Testis (tissue), 5 donors: ENCODE measurements at places on chromosomes 6 and 20. TPM values are rescaled to one million over a fixed set of nuclear protein-coding genes. Genes with fewer than 3 reads are reported as not detected.

DNA sequence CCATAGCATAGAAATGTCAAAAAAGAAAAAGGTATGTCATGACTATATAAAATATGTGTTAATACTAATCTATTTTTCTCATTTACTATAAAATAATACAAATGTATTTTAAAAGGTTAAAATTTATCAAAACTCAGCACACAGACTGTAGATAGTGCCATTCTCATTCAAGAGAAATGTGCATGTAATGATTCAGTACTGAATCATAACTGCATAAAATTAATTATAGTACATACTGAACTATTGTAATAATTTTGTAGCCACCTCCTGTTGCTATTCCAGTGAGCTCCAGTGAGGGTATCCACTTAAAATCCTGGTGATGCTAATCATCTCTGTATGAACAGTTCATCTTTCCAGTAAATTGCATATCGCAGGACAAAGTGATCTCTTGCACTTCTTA lies 82.8 kb downstream of the HMGCLL1 start:
- no peak for DNase-seq
- H3K4me1 ChIP-seq = no peaks in the 10 kb centered on the region
- H3K4me3 ChIP-seq = no peak overlapping the region
- no peak overlapping the region for H3K27ac ChIP-seq
- no peaks in the 10 kb centered on the region for H3K36me3 ChIP-seq

PDCD2 gene
- 56.4 TPM for total RNA-seq

GRCh38 chr20:61772828-61773631 lies 292.7 kb downstream of the TAF4 start:
- peak overlapping the region; percentile 41 for H3K4me3 ChIP-seq
- no peaks in the 10 kb centered on the region for H3K36me3 ChIP-seq
- DNase-seq = peak; percentile 37
- H3K27me3 ChIP-seq = no peaks in the 10 kb centered on the region

- H3K4me3 ChIP-seq = no peak overlapping the region
- no peaks in the 10 kb centered on the region for H3K4me1 ChIP-seq
- H3K36me3 ChIP-seq = no peaks in the 10 kb centered on the region
- no peaks in the 10 kb centered on the region for H3K27me3 ChIP-seq
- DNase-seq = no peak
- H3K27ac ChIP-seq = no peak overlapping the region
Observed at GRCh38 chr20:30502670-30503069, 754.8 kb upstream of the DEFB115 start.

ZC2HC1B gene
- 4.6 TPM for total RNA-seq

DNA sequence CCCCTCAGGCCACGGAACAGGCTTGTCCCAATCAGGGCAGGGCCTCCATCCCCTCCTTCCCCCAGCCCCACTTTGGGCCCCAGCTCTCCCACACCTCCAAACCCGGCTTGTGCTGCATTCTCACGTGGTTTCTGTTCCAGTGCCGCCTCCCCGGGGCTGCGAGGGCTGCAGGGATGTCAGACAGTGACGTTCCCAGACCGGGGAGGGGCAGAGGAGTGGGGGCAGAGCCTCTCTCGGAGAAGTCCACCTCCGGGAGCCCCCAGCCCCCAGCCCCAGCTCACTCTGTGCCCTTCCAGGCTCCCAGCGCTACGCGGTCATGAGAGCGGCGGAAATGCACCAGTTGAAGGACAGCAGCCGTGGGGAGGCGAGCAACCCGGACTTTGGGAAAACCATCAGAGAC lies 18.5 kb downstream of the SLCO4A1 start:
- no peak overlapping the region for H3K4me3 ChIP-seq
- no peak overlapping the region for H3K27ac ChIP-seq
- no peaks in the 10 kb centered on the region for H3K27me3 ChIP-seq
- no peaks in the 10 kb centered on the region for H3K36me3 ChIP-seq
- peaks cover 4% of the 10 kb centered on the region for H3K4me1 ChIP-seq
- DNase-seq = no peak

DNA sequence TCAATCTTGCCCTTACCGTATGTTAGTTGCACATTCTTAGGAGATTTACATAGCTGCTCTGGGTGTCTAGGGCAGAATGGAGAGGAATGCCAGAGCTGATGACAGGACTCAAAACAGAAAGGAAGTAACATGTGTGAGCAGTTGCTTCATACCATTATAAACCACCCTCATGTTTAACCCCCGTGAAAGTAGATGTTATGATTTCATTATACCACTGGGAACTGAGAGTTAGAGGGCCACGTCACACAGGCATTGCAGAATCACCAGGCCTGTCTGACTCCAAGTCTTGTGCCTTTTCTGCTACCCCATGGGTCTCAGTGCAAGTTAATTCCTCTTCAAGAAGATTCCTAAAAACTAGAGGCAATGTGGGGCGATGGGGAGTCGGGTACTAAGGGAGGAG lies 23.5 kb upstream of the SIM1 start:
- no peaks in the 10 kb centered on the region for H3K36me3 ChIP-seq
- H3K27me3 ChIP-seq = no peaks in the 10 kb centered on the region
- DNase-seq = no peak
- H3K27ac ChIP-seq = no peak overlapping the region
- H3K4me3 ChIP-seq = no peak overlapping the region

- no peak for DNase-seq
- no peaks in the 10 kb centered on the region for H3K36me3 ChIP-seq
- no peaks in the 10 kb centered on the region for H3K4me1 ChIP-seq
- H3K4me3 ChIP-seq = no peak overlapping the region
Observed at GRCh38 chr6:91566467-91566866, 979.6 kb upstream of the MAP3K7 start.

GRCh38 chr20:3115190-3116107 lies 30.9 kb upstream of the AVP start:
- H3K27me3 ChIP-seq = no peaks in the 10 kb centered on the region
- no peaks in the 10 kb centered on the region for H3K36me3 ChIP-seq
- no peak overlapping the region for H3K4me3 ChIP-seq
- peaks cover 7% of the 10 kb centered on the region for H3K4me1 ChIP-seq
- DNase-seq = peak; percentile 38

DNA sequence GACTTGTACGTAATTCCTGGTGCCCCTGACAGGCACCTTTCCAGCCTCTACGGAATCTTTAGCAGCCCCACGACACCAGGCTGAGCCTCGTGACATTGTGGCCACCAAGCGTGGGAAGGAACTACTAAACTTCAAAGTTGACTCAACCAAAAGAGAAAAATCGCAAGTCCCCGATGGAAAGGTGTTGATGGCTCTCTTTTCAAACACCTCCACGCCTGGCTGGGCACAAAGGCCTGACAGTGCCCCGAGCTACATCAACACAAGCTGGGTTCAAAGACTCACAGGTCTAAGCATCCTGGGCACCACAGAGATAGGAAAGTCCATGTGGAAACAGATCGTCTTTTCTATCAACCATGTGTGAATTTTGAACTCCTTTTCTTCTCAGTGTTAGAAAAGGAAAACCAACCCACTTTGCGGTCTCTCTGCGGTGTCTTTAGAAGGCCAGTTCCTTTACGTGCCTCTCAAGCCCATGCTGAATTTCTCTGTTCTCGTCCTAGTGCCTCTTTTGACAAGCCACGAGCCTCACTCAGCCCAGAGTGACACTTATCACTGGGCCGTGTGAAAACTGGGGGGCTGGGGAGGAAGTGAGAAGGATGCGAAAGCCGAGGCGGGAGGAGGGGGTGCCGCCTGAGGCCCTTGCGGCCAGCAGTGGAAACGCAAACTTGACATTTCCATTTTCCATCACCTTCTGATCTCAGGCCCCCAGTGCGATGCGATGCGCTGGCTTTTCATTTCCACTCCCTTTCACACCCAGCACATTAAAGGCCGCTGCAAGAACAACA lies 59.4 kb downstream of the GFOD1 start:
- H3K27me3 ChIP-seq = no peaks in the 10 kb centered on the region
- H3K27ac ChIP-seq = no peak overlapping the region
- no peaks in the 10 kb centered on the region for H3K36me3 ChIP-seq
- DNase-seq = no peak

- H3K36me3 ChIP-seq = no peaks in the 10 kb centered on the region
- no peak for DNase-seq
- no peak overlapping the region for H3K27ac ChIP-seq
- H3K27me3 ChIP-seq = no peaks in the 10 kb centered on the region
Observed at GRCh38 chr6:135514706-135515105, 17.2 kb upstream of the AHI1 start.

GRCh38 chr20:36924167-36925045 lies 27.1 kb downstream of the SAMHD1 start:
- no peaks in the 10 kb centered on the region for H3K27me3 ChIP-seq
- no peaks in the 10 kb centered on the region for H3K4me1 ChIP-seq
- no peak for DNase-seq
- H3K27ac ChIP-seq = no peak overlapping the region
- H3K4me3 ChIP-seq = no peak overlapping the region

C6orf58 gene
- total RNA-seq = not detected

- H3K36me3 ChIP-seq = no peaks in the 10 kb centered on the region
- H3K27ac ChIP-seq = no peak overlapping the region
- no peaks in the 10 kb centered on the region for H3K27me3 ChIP-seq
- no peak overlapping the region for H3K4me3 ChIP-seq
Observed at GRCh38 chr20:25549172-25549773, 36.1 kb downstream of the NINL start.

DNA sequence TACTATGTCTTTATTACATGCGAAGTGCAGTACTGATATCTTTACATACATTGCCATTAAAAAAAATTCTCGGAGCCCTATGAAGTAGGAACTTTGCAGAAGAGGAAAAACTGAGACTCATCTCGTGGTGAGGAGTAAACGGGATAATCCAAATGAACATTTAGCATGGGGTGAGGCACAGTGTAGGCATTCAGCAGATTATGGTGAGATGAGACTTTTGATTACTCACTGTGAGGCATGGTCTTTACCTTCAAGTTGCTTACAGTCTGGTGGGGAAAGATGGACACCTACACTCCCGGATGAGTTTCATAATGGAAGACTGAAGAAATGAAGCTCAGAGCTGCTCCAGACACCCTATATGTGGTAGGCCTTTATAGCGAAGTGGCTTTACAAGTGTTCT lies 1.4 kb downstream of the RPRD1B start:
- peaks cover 21% of the 10 kb centered on the region for H3K4me1 ChIP-seq
- no peak overlapping the region for H3K4me3 ChIP-seq

DNA sequence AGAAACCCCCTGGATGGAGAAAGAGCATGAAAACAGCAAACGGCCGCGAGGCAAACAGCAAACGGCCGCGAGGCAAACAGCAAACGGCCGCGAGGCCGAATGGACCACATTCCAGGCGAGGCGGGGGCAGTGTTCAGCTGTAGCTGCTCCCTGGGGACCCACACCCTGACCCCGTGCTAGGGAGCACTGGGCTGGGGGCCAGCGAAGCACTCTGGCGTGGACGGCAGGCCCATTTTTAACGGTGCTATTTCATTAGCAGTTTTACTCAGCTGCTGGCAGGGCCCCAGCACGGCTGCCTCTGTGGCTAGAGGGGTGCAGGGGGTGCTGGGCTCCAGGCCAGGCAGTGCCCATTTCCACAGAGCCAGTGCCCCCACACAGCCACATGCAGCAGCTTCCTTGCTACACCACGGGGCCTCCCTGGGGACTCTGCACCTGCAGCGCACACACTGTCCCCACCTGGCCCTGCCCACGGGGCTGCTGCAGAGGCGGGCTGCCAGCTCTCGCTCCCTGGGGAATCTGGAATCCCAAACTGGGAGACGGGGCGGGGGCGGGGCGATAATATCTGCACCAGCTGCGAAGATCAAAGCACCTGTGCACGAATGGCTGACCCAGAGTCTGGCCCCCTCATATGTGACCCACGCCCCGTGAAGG lies 35.6 kb upstream of the SLCO4A1 start:
- H3K4me1 ChIP-seq = peaks cover 13% of the 10 kb centered on the region
- no peak overlapping the region for H3K27ac ChIP-seq
- no peaks in the 10 kb centered on the region for H3K36me3 ChIP-seq
- no peak overlapping the region for H3K4me3 ChIP-seq
- peak; percentile 81 for DNase-seq
- no peaks in the 10 kb centered on the region for H3K27me3 ChIP-seq

GRCh38 chr6:62775427-62776022 lies 435.7 kb upstream of the FKBP1C start:
- no peaks in the 10 kb centered on the region for H3K27me3 ChIP-seq
- H3K36me3 ChIP-seq = no peaks in the 10 kb centered on the region
- no peak overlapping the region for H3K27ac ChIP-seq
- DNase-seq = no peak
- H3K4me1 ChIP-seq = no peaks in the 10 kb centered on the region

CTAGE9 gene
- 10.3 TPM for total RNA-seq

DNA sequence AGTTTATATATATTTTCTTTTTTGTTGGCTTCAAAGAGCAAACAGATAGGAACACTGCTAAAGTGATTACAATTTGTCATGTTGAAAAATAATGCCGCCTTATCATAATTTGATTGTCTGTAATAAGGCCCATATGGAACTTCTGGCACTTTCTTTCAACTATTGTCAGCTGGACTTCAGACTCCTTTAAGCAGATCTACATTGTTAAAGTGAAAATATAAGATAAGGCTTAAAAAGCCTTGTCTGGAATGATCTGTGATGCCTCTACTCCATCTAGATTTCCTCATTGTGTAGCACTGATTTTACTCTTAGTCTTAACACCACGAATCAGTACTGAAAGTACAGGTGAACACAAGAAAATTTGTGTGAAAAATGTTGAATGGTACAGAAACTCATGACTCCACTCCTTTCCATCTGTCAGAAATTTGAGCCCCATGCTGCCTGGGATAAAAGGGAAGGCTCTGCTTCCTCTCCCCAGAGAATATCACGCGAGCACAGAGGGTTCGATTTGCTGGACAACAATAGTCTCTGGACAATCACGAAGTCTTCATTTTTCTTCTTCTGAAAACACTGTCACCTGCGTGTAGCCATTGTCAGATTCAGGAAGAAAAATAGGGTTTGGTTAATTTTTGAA lies 56.0 kb downstream of the BCAS1 start:
- no peak overlapping the region for H3K4me3 ChIP-seq
- no peak for DNase-seq
- H3K4me1 ChIP-seq = no peaks in the 10 kb centered on the region

- no peak overlapping the region for H3K4me3 ChIP-seq
- H3K27me3 ChIP-seq = no peaks in the 10 kb centered on the region
- no peak for DNase-seq
- H3K27ac ChIP-seq = no peak overlapping the region
- no peaks in the 10 kb centered on the region for H3K4me1 ChIP-seq
Observed at GRCh38 chr6:103516336-103516735, 1343.4 kb downstream of the HACE1 start.

- DNase-seq = no peak
- no peak overlapping the region for H3K27ac ChIP-seq
- no peaks in the 10 kb centered on the region for H3K4me1 ChIP-seq
- H3K27me3 ChIP-seq = no peaks in the 10 kb centered on the region
Observed at GRCh38 chr6:156545931-156546330, 231.2 kb upstream of the ARID1B start.

GRCh38 chr6:149847939-149848267 lies 16.3 kb downstream of the LRP11 start:
- no peak overlapping the region for H3K27ac ChIP-seq
- H3K36me3 ChIP-seq = no peaks in the 10 kb centered on the region
- H3K4me3 ChIP-seq = no peak overlapping the region
- no peak for DNase-seq
- H3K27me3 ChIP-seq = no peaks in the 10 kb centered on the region

- H3K36me3 ChIP-seq = no peaks in the 10 kb centered on the region
- peaks cover 22% of the 10 kb centered on the region for H3K4me1 ChIP-seq
- H3K4me3 ChIP-seq = no peak overlapping the region
- H3K27me3 ChIP-seq = no peaks in the 10 kb centered on the region
- no peak for DNase-seq
- H3K27ac ChIP-seq = no peak overlapping the region
Observed at GRCh38 chr6:40903456-40903855, 135.6 kb downstream of the UNC5CL start.

- no peaks in the 10 kb centered on the region for H3K27me3 ChIP-seq
- H3K27ac ChIP-seq = no peak overlapping the region
- no peak for DNase-seq
- H3K4me3 ChIP-seq = no peak overlapping the region
Observed at GRCh38 chr20:60100780-60101179, 142.6 kb downstream of the CDH26 start.
